ENCODE measurements at places on chromosomes 2 and 18.

DNA sequence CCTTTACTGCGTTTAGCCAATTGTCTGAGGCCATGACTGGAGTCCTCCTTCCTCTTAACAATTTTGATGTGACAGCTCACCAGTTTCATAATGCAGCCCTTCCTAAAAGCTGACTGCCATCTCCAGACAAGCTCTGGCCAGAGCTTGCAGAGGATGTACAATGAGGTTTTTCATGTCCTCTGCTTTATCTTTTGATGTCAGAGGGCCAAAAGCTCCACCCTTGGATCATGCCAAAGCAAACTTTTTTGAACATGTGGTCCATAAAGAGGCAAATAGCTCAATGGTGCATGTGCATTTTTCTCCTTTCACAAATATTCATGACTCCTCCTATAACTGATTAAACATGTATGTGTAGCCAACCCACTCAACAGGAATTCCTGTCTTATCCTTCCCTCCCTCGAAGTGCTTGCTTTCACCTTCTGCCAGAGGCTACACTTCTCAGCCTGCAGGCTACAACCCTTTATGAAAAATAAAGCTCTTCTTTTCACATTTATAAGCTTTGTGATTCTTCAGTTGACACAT lies 266.2 kb downstream of the FBXO15 start:
- no peak for DNase-seq

DNA sequence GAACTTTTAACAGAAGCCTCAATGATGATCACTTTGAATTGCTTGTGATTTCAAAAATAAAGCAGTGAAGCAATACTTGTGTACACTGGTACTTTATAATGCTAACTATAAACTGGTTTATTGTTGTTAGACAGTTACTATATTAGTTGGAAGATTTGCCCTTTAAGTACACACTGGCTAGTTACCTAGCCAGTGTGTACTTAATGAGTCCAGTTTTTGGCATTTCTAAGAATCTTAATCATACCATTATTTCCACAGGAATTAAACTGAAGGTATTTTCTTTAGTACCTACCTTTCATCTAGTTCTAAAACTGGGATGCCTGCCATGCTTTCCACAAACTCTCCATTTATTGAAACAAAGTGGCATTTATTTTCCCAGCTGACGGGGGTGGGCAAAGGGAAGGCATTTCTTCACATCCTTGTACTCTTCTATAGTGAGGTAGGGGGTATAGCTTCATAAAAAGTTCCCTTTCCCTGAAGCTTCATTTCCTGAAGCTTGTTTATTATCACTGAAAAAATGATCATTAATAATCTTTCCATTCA lies 49.9 kb downstream of the UGP2 start:
- no peak for DNase-seq

DNA sequence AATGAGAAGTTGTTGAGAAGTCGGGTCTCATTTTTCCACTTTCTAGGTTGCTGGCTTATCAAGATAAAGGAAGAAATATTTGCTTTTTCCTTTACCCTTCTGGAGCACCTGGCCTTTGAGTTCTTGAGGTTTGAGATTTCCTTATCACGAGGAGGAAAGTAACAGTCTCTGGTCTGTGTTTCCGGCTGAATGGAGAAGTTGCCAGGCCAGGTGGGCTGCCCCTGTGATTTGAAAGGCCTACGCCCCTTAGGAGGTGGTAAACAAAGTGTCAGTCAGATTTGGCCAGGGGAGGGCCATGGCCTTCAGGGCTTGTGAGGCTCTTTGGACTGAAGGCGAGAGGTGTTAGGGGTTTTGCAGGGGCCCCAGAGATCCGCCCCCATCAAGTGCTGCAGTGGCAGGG lies 156.7 kb upstream of the HAAO start:
- no peak for DNase-seq

GRCh38 chr2:8997631-8998030 lies 5.9 kb downstream of the MBOAT2 start:
- DNase-seq = no peak

- DNase-seq = no peak
Measured at GRCh38 chr2:10790228-10790973, 22.2 kb downstream of the PDIA6 start.

GRCh38 chr18:53241161-53241560 lies 901.2 kb downstream of the DCC start:
- no peak for DNase-seq

- DNase-seq = no peak
Measured at GRCh38 chr2:120859128-120859527, 123.5 kb downstream of the GLI2 start.

DNA sequence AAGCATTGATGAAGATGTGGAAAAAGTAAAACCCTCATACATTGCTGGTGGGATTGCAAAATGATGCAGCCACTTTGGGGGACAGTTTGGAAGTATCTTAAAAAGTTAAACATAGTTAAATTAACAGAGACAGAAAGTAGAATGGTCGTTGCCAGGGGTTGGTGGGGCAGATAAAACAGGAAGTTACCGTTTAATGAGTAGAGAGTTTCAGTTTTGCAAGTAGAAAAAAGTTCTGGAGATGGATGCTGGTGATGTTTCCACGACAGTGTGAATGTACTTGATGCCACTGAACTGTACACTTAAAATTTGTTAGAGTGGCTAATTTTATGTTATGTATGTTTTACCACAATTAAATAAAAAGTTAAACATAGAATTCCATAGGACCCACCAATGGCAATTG lies 44.5 kb upstream of the EGR4 start:
- DNase-seq = no peak

GRCh38 chr18:21865043-21865442 lies 124.5 kb downstream of the MIB1 start:
- DNase-seq = no peak

DNA sequence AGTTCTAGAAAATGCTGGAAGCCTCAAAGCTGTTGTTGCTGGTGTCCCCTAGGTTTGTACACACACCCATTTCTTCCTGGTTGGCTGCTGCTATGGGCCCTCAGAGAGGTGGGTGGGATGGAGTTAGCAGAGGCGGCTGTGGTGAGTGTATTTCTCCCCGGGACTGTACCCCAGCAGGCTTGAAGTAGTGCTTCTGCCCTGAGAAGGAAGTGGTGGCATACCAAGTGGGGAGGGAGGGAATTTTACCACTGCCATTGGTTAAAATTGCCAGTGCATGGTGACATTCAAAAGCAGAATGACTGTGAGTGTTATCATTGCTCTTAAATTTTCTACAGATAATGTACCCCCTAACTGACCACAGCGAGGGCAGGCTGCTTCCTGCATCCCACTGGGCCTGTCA lies 125.6 kb upstream of the CAPN13 start:
- DNase-seq = no peak

DNA sequence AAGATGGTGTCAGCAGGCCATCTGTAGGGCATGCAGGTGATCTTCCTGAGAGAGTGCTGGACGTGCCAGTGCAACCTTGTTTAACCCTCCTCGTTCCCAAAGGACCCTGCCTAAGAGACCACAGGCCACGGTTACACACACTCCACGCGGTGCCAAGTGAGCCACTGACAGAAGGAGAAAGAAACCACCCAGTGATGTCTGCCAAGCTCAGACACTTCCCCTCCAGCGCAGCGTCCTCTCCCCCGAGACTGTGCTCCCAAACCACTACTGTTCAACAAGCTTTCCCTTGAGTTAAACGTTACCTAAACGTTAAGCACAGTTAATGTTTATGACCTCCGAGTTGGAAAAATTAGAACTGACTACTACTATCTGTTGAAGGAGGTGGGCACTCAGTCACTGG lies 119.1 kb upstream of the NCK2 start:
- no peak for DNase-seq

GRCh38 chr18:48908916-48909315 lies 41.8 kb downstream of the SMAD7 start:
- DNase-seq = no peak

GRCh38 chr18:58212274-58212673 lies 168.2 kb downstream of the NEDD4L start:
- no peak for DNase-seq

All from NCI-H82 (cell line).